ENCODE measurements at places on chromosomes 12 and 14. TPM values are rescaled to one million over a fixed set of nuclear protein-coding genes. Genes with fewer than 3 reads are reported as not detected.

GRCh38 chr14:49206828-49207227 is 379.4 kb downstream of the RPS29 start:
- DNase-seq, result no peak

The ZNF140 gene
- 10.8 TPM for polyA plus RNA-seq

The VRTN gene
- polyA plus RNA-seq, result not detected

The ZFHX2 gene
- polyA plus RNA-seq, result 0.06 TPM

DNA sequence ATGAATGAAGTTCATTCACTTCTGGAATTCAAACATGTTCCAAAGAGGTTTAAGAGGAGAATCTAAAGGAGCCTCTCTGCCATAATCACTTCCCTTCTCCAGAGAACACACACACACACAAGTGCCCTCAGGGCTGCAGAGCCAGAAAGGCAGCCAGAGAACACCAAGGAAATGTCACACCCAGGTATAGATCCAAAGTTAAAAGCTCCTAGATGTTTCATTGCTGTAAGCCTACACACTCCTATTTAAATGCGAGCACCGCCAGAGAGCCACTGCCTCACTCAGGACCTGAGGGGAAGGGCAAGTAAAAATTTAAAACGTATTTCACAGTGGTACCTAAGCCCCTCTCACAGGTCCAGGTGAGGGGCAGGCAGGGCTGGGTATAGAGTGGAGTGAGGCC is 82.4 kb downstream of the TTC9 start:
- DNase-seq, result no peak

GRCh38 chr14:49919825-49920659 is 27.2 kb downstream of the ARF6 start:
- no peak for DNase-seq

DNA sequence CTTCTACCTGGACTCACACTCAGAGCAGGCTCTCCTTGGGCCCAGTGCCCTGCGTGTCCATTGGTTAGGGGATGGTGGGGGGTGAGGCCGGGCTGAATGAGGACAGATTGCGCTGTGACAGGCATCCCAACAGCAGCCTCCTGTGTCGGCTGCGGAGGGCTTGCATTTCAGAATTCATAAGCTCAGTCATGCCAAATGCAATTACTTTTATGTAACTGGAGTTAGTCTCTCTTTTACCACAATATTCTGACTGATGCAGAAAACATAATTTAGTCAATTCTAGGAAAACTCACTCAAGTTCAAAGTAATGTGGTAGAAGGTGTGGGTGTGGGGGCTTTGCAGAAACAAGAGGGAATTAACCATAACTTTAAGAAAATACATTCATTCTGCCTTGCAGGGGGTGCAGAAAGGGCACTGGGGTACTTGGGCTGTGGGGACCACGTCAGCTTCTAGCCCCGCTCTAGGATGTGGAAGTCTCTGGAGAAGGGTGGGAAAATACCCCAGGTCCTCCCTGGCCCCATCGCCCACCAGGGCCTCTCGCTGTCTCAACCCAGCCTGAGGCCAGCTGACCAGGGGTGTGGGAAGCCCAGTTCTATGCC is 257.7 kb downstream of the ADGRD1 start:
- DNase-seq, result no peak

The PPFIBP1 gene
- 41.2 TPM for polyA plus RNA-seq

The CDCA3 gene
- polyA plus RNA-seq, result 60.2 TPM

GRCh38 chr12:120145164-120145563 is 28.6 kb upstream of the RAB35 start:
- DNase-seq, result no peak

Data from mammary epithelial cell (primary cell).